Kidney (tissue), 22 donors: ENCODE measurements at places on chromosomes 3 and 15. TPM values are rescaled to one million over a fixed set of nuclear protein-coding genes. Genes with fewer than 3 reads are reported as not detected.

The TTBK2 gene
- 19.1 TPM for total RNA-seq

The SAXO2 gene
- 3.2 TPM for total RNA-seq

The CPN2 gene
- 0.72 TPM for total RNA-seq

GRCh38 chr3:129161860-129162271, 1.0 kb upstream of the ISY1 start:
- H3K36me3 ChIP-seq = peaks cover 13% of the 10 kb centered on the region
- peak overlapping the region; percentile 99 for H3K4me3 ChIP-seq

DNA sequence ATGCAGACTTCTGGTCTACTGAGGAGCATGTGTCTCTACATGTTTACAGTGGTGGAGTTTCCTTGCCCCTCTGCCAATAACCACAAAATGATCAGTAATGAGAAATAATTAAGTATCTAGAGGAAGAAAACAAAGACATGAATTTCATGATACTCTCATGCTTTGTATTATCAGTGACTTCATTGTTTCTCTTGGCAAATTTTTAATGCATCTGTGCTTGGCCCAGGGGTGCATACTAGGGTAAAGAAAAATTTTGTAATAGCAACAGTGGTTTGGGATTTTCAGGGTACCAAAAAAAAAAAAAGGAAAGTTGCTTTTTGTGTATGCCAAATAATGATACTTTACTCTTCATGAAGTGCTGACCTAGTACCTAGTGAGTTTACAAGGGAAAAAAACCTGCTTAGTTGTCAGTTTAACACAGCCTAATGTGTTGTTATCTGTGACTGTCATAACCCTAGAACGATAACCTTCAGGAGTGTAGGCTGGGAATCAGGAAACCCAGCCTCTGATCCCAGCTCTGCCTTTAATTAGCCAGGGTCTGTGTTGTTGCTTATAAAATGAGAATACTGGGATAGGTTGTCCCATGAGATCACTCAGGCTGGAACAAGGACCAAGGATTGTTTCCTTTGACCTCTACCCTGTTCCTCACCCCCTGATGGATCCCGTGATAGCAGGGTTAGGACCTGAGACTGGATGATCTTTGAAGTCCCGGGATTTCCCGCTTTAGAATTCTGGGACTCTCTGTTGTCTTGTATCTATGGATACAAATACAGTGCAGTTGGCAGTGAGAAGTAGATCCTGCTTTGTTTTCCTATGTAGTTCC, 117.5 kb downstream of the CMSS1 start:
- H3K4me1 ChIP-seq = no peaks in the 10 kb centered on the region
- no peak overlapping the region for H3K27ac ChIP-seq
- DNase-seq = no peak

- DNase-seq = no peak
- peaks cover 2% of the 10 kb centered on the region for H3K36me3 ChIP-seq
- no peak overlapping the region for H3K4me3 ChIP-seq
- peak overlapping the region; percentile 72 for H3K27ac ChIP-seq
Observed at GRCh38 chr3:9422712-9423424, 25.5 kb downstream of the SETD5 start.

DNA sequence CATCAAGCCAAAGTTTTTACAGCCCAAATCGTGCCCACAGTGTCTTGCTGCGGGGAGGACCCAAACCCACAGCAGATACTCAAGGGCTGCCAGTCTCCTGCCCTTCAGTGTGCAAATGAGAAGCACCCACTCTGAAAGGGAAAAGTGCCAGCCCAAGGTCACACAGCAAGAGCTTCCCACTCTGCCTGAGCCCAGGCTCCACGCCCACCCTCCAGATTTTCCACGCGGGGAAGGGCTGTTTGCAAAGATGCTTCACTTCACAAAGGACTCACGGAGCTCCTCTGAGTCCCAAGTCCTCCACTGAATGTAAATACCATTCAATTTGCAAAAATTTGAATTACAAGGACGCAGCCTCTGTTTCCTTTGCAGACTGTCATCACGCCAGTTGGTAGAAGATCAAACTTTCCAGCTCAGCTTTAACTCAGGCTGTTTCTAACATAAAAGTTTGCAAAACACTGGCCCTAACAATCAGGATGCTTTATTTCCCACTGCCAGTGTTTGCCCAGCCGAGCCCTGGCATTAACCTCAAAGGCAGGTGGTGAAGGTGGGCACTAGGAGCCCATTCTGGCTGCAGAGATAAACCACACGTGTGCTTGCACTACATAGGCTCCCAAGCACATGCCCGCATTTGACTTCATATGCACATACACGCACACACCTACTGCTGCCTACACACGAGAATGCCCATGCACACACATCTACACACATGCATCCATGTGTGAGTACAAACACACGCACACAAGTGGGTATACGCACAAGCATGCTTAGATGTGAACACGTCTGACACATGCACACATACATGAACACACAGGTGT, 7.6 kb downstream of the CACNA2D2 start:
- no peak for DNase-seq
- H3K4me1 ChIP-seq = no peaks in the 10 kb centered on the region
- H3K27ac ChIP-seq = no peak overlapping the region
- no peaks in the 10 kb centered on the region for H3K36me3 ChIP-seq
- no peaks in the 10 kb centered on the region for H3K27me3 ChIP-seq

DNA sequence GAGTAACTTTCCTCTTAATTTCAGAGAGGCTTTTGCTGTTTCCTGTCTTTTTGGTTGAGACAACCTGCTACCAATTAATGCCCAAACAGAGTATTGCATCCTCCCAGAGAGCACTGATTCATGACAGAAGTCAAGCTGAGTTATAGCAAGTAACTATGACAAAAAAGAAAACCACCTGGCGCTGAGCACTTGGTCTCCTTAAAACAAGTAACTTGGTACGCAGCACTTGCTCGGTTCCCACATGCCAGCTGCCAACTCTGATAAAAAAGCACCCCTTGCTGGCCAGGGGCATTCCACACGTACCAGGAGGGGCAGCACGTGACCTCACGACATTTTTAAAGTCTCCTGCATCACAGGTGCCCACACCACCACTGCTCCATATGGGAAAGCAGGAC, 13.5 kb upstream of the MYO5C start:
- DNase-seq = peak; percentile 41
- H3K36me3 ChIP-seq = no peaks in the 10 kb centered on the region
- no peak overlapping the region for H3K27ac ChIP-seq
- no peaks in the 10 kb centered on the region for H3K4me1 ChIP-seq

GRCh38 chr3:155835341-155836071, 18.7 kb downstream of the SLC33A1 start:
- no peak overlapping the region for H3K27ac ChIP-seq
- no peak for DNase-seq
- no peaks in the 10 kb centered on the region for H3K27me3 ChIP-seq
- no peaks in the 10 kb centered on the region for H3K4me1 ChIP-seq
- H3K36me3 ChIP-seq = no peaks in the 10 kb centered on the region

GRCh38 chr15:65532738-65533051, 2.4 kb downstream of the HACD3 start:
- H3K4me1 ChIP-seq = peaks cover 7% of the 10 kb centered on the region
- H3K27ac ChIP-seq = no peak overlapping the region
- H3K4me3 ChIP-seq = no peak overlapping the region
- no peaks in the 10 kb centered on the region for H3K27me3 ChIP-seq
- no peak for DNase-seq
